ENCODE measurements at places on chromosomes 6 and 20.

DNA sequence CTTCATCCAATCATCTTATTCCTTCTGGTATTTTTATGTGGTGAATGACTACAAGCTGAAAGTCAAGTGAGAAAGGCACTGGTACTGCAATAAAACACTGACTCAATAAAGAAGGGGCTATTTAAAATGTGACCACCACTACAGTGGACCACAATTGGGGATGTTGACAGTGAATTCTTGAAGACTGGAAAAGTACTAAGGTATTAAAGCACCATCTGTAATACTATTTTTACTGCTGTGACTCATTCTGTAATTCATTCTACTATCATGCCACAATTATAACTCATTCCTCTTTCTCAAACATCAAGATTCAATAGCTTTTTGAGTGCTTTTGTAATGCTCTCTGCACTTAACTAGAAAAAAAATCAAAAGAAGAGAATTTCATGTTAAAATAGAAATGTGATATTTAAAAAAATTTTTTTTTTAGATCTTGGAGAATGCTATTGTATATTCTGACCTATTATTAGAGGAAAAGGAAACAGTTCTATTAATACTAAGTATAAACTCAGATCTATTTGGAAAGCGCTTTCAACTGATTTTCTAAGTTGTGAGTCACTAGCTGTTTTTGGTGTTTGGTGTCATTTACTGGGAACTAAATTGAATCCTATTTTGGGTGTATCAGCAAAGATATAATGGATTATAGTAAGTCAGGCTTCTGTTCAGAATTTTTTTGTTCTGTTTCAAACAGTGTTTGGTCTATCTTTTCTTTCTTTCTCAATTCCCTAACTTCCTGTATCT lies 104.7 kb upstream of the TMEM170B start:
- no peak for DNase-seq

- DNase-seq: no peak
These were observed 278.7 kb upstream of the CITED2 start for GRCh38 chr6:139653111-139653510.

GRCh38 chr20:10429443-10429981 lies 4.5 kb downstream of the MKKS start:
- DNase-seq: no peak

DNA sequence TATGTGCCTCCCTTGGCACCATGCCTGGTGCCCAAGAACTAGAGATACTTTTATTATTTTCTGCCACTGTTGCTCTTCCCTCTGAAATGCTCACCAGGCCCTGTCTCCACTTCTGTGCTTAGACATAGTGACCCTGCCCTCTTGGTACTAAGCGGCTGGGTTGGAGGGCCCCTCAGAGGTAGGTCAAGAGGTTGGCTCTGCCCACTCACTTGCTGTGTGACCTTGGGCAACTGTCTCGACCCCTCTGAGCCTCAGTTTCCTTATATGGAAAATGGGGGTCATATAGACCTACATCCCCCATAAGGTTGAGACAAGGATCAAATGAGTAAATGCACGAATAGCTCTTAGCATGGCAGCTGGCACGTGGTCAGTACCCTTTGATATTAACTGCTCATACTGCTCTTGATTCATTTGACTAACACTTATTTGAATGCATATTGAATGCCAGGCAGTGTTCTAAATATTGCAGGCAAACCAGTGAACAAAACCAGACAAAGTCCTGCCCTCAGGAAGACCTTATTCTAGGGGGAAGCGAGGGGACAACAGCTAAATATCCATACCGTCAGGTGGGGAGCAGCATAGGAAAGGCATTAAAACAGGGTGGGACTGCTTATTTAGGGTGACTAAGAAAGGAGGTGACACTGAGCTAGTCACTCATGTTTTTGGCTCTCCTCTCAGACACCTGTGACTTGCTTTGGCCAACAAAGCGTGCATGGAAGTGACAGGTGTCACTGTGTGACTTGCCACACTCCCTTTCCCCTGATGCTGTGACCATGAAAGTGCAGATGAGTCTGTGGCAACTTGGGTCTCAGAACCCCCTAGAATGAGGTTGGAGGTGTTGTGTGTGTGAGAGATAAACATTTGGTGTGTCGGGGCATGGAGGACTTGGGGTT lies 14.3 kb upstream of the SPO11 start:
- DNase-seq: no peak

GRCh38 chr6:168937054-168937453 lies 316.6 kb downstream of the THBS2 start:
- no peak for DNase-seq

GRCh38 chr20:56202493-56203077 lies 45.9 kb upstream of the MC3R start:
- DNase-seq: no peak

All from GM18507 (cell line).